CD4-positive, alpha-beta memory T cell (primary cell): ENCODE measurements at places on chromosomes 1 and 21.

- H3K36me3 ChIP-seq: peaks cover 8% of the 10 kb centered on the region
- no peak for DNase-seq
- H3K27ac ChIP-seq: no peak overlapping the region
- H3K4me1 ChIP-seq: no peaks in the 10 kb centered on the region
- no peak overlapping the region for H3K4me3 ChIP-seq
These were observed 86.6 kb downstream of the PTBP2 start for GRCh38 chr1:96808191-96808590.

DNA sequence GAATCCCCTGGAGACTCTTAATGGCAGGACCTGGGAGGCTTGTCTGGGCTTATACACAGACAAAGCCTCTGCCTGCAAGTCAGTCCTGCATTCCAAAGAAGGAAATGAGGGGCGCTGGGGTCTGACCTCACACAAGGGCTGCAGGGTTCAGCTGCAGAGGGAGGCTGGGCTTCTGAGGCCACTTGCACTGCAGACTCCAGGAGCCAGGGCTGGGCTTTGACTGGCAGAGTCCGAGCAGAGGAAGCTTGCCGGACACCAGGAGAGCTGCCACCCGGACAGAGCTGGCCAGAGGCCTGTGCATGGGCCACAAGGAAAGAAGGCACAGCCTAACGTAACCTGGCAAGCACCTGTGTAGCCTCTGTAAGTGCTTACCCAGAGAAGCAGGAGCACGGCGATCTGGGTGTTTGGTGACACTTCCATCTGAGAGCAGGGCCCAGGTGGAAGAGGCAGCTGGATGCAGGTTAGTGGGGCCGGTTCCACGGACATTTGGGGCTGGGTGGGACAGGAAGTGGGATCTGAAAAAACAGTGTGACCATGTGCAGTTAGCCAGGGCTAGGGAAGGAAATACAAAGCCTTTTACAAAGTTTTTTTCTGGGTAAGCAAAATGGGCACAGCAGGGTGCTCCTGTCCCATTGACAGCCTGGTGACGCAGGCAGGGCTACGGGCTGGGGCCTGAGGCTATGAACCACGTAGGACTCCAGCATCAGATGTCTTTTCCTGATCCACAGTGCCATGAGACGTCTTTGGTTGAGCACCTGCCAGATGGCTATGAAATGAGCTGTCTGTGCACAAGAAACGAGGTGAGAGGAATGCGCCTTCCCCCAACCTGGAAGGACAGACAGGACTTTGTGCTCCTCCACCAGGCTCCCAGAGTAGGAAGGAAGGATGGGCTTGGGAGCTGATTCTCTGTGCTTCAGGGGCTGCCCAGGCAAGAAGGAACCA is 37.3 kb upstream of the LBR start:
- H3K27me3 ChIP-seq: no peaks in the 10 kb centered on the region
- peaks cover 67% of the 10 kb centered on the region for H3K4me1 ChIP-seq
- H3K27ac ChIP-seq: no peak overlapping the region
- no peaks in the 10 kb centered on the region for H3K36me3 ChIP-seq
- H3K4me3 ChIP-seq: no peak overlapping the region

DNA sequence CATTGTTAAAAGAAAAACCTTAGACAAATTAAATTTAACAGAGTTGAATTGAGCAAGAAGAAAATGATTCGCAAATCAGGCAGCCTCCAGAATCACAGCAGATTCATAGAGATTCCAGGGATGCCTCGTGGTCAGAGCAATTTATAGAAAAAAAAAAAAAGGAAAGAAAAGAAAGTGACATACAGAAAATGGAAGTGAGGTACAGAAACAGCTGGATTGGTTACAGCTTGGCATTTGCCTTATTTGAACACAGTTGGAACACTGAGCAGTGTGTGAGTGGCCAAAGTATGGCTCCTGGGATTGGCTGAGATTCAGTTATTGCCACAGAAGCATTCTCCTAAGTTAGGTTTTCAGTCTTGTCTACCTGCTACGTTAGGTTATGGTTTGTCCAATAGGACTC is 9.1 kb upstream of the C21orf91 start:
- no peak overlapping the region for H3K4me3 ChIP-seq
- no peaks in the 10 kb centered on the region for H3K36me3 ChIP-seq
- H3K27ac ChIP-seq: no peak overlapping the region
- no peaks in the 10 kb centered on the region for H3K27me3 ChIP-seq
- no peaks in the 10 kb centered on the region for H3K4me1 ChIP-seq
- DNase-seq: no peak

GRCh38 chr1:203269654-203270020 is 35.7 kb upstream of the BTG2 start:
- no peak overlapping the region for H3K4me3 ChIP-seq
- no peaks in the 10 kb centered on the region for H3K36me3 ChIP-seq
- peaks cover 49% of the 10 kb centered on the region for H3K4me1 ChIP-seq
- no peak for DNase-seq

- H3K27me3 ChIP-seq: no peaks in the 10 kb centered on the region
- peak; percentile 11 for DNase-seq
- H3K4me3 ChIP-seq: no peak overlapping the region
- H3K27ac ChIP-seq: peak overlapping the region; percentile 3
- peaks cover 72% of the 10 kb centered on the region for H3K4me1 ChIP-seq
These were observed 115.5 kb upstream of the VAV3 start for GRCh38 chr1:108080448-108080847.

DNA sequence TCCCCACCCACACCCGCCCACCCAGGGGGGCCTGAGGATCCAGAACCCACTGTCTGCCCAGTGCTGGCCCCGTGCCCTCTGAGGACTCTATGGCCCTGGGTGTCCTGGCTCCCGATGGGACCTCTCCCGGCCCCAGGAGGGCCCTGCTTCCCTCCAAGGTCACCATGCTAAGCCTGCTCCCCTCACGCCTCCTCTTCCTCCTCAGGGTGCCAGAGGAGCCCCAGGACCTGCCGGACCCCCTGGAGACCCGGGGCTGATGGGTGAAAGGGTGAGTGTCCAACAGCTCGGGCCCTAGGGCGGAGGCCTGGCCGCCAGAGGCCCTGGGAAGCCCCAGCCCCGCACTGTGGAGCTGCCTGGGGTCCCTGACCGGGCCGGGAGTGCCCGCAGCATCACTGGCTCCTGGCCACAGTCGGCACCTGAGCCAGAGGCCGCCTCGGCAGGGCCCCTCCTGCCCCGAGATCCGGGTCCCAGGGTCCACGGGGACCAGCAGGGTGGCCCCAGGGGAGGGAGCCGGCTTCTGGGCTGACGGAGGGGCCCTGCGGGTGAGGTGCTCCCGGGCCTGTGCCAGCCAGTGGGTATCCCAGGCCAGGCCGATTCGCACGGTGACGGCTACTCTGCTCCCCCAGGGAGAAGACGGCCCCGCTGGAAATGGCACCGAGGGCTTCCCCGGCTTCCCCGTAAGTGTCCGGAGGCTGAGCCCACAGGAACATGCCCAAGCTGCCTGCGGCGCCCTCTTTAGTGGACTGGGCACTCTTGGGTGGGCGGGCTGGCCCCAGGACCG is 16.1 kb downstream of the COL6A1 start:
- H3K4me1 ChIP-seq: no peaks in the 10 kb centered on the region
- no peak overlapping the region for H3K27ac ChIP-seq
- H3K4me3 ChIP-seq: no peak overlapping the region
- H3K27me3 ChIP-seq: no peaks in the 10 kb centered on the region

DNA sequence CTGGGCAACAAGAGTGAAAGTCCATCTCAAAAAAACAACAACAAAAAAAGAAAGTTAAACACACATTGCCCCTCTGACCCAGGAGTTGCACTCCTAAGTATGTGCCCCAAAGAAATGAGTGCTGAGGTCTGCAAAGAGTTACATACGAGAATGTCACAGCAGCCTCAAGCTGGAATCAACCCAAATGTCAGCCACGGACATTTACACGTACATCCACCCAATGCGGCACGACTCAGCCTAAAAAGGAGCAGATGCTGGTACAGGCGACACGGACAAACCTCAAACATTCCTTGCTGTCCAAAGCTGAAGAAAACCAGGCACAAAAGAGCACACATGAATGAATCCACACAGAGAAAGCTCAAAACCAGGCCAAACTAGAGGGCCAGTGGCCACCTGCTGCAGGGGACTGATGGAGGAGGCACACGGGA is 46.8 kb upstream of the ECE1 start:
- H3K4me3 ChIP-seq: no peak overlapping the region
- H3K27ac ChIP-seq: no peak overlapping the region
- no peak for DNase-seq
- H3K36me3 ChIP-seq: peaks cover 4% of the 10 kb centered on the region

GRCh38 chr1:25640646-25641328 is 24.2 kb downstream of the MAN1C1 start:
- no peak for DNase-seq
- no peaks in the 10 kb centered on the region for H3K27me3 ChIP-seq
- peaks cover 62% of the 10 kb centered on the region for H3K4me1 ChIP-seq
- H3K4me3 ChIP-seq: no peak overlapping the region

DNA sequence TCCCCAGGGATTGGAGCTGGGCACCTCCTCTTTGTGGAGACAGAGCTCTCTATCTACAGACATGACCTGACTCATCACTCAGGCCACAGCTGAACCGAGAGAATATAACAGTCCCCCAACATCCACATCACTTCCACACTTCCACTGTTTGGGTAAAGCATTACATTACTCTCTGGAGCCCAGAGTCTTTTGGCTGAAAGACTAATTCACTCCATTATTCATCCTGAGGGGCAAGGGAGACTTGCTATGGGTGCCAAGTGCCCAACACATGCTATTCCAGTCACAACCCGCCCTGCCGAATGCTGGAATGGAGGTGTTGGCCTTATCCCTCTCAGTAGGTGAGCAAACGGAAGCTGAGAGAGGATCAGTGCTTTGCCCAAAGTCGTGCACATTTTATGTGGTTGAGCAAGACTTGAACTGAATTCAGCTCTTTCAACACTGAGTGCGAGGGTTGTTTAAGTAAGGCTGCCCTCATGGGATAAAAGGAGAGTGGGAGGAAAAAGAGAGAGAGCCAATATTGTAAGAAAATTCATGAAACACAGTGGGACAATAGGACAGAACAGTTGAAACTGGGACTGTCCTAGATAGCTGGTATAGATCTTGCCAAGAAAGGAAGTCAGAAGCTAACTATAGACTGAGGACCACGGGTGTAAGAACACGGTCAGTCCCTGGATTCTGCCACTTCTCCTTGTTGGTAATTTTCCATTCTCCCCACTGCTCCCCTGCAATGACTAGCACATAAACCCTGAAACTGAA is 13.5 kb upstream of the CHI3L1 start:
- no peaks in the 10 kb centered on the region for H3K27me3 ChIP-seq
- DNase-seq: no peak
- H3K27ac ChIP-seq: no peak overlapping the region
- H3K4me1 ChIP-seq: no peaks in the 10 kb centered on the region

GRCh38 chr1:178241057-178241456 is 147.2 kb downstream of the RASAL2 start:
- H3K4me3 ChIP-seq: no peak overlapping the region
- H3K27me3 ChIP-seq: no peaks in the 10 kb centered on the region
- H3K4me1 ChIP-seq: no peaks in the 10 kb centered on the region

- no peaks in the 10 kb centered on the region for H3K27me3 ChIP-seq
- H3K4me3 ChIP-seq: no peak overlapping the region
- no peaks in the 10 kb centered on the region for H3K36me3 ChIP-seq
- no peak for DNase-seq
These were observed 186.4 kb upstream of the DPYD start for GRCh38 chr1:98107256-98107655.

- no peak for DNase-seq
- no peak overlapping the region for H3K4me3 ChIP-seq
- H3K27me3 ChIP-seq: no peaks in the 10 kb centered on the region
- H3K27ac ChIP-seq: no peak overlapping the region
These were observed 50.6 kb downstream of the DNTTIP2 start for GRCh38 chr1:93828367-93828755.

GRCh38 chr1:58583496-58583895 is 6.4 kb upstream of the TACSTD2 start:
- no peaks in the 10 kb centered on the region for H3K36me3 ChIP-seq
- no peak overlapping the region for H3K4me3 ChIP-seq
- no peak for DNase-seq
- no peaks in the 10 kb centered on the region for H3K27me3 ChIP-seq

GRCh38 chr1:237672748-237673147 is 218.0 kb downstream of the ZP4 start:
- H3K36me3 ChIP-seq: no peaks in the 10 kb centered on the region
- H3K27me3 ChIP-seq: no peaks in the 10 kb centered on the region
- H3K4me1 ChIP-seq: no peaks in the 10 kb centered on the region
- H3K4me3 ChIP-seq: no peak overlapping the region

GRCh38 chr1:161161652-161162051 is 2.4 kb downstream of the USP21 start:
- no peak overlapping the region for H3K4me3 ChIP-seq
- no peaks in the 10 kb centered on the region for H3K27me3 ChIP-seq
- no peak for DNase-seq
- H3K27ac ChIP-seq: no peak overlapping the region
- H3K4me1 ChIP-seq: peaks cover 43% of the 10 kb centered on the region

GRCh38 chr1:153538315-153538821 is 2.4 kb downstream of the S100A5 start:
- no peak overlapping the region for H3K27ac ChIP-seq
- peaks cover 14% of the 10 kb centered on the region for H3K36me3 ChIP-seq
- peaks cover 79% of the 10 kb centered on the region for H3K4me1 ChIP-seq
- DNase-seq: no peak

DNA sequence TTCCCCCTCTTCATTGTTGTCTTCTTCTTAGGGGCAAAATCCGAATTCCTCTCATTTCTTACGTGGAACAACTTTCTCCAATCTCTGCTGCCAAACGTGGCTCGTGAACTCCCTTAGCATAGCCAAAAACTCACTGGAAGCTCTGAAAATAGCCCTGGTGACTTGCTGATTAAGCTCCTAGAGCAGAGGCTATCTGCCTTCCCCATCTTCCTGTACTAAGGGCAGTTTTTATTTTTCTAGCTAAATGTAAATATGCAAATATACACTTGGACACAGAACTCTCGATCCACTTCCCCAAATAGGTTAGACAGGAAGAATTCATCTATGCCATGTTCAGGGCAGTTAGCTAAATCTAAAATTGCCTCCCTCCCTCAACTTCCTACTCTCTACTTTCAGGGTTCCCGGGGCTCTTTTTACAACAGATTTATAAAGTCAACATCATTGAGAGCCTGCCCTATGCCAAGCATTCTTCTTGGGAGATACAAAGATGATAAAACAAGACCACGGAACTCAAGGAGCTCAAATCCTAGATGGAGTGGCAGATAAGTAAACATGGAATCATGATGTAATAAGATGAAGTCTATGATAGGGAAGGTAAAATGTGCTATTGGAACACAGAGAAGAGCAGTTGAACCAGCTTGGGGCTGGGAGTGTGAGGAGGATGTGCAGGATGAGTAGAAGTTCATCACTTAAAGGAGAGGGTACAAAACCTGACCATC is 59.4 kb upstream of the FMOD start:
- peaks cover 15% of the 10 kb centered on the region for H3K27me3 ChIP-seq
- DNase-seq: no peak
- no peaks in the 10 kb centered on the region for H3K4me1 ChIP-seq
- H3K27ac ChIP-seq: no peak overlapping the region
- no peak overlapping the region for H3K4me3 ChIP-seq
